ENCODE measurements at places on chromosomes 7 and 10. TPM values are rescaled to one million over a fixed set of nuclear protein-coding genes. Genes with fewer than 3 reads are reported as not detected.

MUC3A gene
- total RNA-seq = not detected

ACTL6B gene
- not detected for total RNA-seq

DNA sequence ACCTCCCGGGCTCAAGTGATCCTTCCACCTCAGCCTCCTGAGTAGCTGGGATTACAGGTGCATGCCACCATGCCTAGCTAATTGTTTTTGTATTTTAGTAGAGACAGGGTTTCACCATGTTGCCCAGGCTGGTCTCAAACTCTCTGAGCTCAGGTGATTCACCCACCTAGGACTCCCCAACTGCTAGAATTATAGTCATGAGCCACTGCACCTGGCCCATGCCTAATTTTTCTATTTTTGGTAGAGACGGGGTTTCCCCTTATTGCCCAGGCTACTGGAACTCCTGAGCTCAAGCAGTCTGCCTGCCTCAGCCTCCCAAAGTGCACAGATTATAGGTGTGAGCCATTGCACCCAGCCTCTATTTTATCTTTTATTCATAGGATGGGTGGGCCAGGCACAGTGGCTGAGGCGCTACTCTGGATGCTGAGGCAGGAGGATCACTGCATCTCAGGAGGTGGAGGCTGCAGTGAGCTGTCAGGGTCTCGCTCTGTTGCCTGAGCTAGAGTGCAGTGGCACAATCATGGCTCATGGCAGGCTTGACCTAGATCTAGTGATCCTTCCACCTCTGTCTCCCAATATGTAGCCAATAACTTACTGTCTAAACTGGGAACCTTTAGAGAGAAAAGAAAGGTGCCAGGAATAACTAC, 31.3 kb upstream of the STOX1 start:
- no peak for DNase-seq

KAZALD1 gene
- total RNA-seq = 30.1 TPM

All from osteoblast (primary cell).